ENCODE measurements at places on chromosomes 5 and 9.

DNA sequence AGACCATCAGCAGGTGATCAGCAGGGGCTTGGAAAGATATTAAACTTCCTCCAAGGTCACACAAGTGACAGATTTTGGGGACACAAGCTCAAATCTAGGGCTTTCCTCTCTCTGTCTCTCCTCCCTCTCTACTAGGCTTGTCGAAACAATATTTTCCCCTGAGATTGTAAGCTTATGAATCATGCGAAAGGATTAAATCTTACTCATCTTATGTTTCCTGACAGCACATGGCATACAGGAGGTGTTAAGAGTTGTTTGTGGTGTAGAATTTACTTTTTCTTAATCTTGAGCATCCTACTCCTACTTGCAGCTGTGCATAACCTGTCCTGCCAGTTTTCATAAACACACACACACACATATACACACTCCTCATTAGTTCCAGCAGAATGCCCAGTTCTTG, 186.3 kb downstream of the MARCHF11 start:
- peak; percentile 36 for DNase-seq

- DNase-seq, result no peak
Observed at GRCh38 chr5:150989695-150990094, 30.7 kb upstream of the GPX3 start.

GRCh38 chr9:69115621-69116020, 58.5 kb upstream of the TJP2 start:
- DNase-seq, result peak; percentile 94

GRCh38 chr5:94776167-94776566, 157.7 kb downstream of the SLF1 start:
- DNase-seq, result peak; percentile 21
